ENCODE measurements at places on chromosomes 1 and 21.

- DNase-seq: no peak
Observed at GRCh38 chr1:70051926-70052325, 153.5 kb downstream of the LRRC40 start.

- no peak for DNase-seq
Observed at GRCh38 chr1:208013210-208013609, 102.3 kb upstream of the CD34 start.

- peak; percentile 7 for DNase-seq
Observed at GRCh38 chr1:78617615-78618026, 2.6 kb upstream of the IFI44L start.

- DNase-seq: no peak
Observed at GRCh38 chr1:158251163-158251562, 3.1 kb upstream of the CD1A start.

- DNase-seq: no peak
Observed at GRCh38 chr1:229874136-229874535, 192.9 kb upstream of the GALNT2 start.

DNA sequence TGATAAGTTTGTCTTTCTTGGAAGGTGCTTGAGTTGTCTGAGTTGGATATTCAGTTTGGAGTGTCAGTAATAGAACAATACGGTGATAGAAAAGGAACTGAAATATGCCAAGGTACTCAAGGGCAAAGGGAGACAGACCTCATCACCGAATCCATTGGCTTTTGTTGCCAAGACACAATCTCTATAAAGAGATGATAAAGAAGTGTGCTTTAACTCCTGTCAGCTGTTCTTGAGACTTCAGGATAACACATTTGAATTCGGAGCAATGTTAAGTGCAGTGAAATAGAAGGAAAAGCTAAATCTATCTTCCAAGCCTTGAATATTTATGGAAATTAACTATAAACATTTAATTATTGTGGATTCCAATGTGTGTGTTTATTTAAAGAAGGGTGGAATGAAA, 194.7 kb downstream of the DISC1 start:
- no peak for DNase-seq

- DNase-seq: no peak
Observed at GRCh38 chr1:161719325-161719611, 2.1 kb upstream of the FCRLB start.

DNA sequence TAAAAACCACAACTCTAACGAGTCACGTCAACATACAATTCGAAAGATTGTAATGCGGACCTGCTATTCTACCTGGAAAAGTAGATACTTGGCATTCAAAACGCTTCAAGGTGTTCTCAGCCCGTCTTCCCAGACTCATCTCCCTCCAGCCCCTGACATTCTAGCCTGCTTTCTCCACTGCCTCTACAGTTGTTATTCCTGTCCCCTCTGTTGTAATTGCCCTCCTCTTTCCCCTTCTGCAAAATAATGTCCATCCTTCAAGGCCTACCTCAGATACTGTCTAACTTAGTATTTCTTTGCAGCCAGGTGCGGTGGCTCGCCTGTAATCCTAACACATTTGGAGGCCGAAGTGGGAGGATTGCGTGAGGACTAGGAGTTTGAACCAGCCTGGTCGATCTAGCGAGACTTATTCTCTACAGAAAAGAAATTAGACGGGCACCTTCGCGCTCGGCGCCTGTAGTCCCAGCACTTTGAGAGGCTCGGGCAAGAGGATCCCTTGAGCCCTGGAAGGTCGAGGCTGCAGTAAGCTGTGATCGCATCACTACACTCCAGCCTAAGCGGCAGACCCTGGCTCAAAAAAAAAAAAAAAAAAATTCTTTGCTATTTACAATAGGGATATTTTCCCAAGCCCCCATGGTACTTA, 756 bp upstream of the RBM34 start:
- DNase-seq: no peak

DNA sequence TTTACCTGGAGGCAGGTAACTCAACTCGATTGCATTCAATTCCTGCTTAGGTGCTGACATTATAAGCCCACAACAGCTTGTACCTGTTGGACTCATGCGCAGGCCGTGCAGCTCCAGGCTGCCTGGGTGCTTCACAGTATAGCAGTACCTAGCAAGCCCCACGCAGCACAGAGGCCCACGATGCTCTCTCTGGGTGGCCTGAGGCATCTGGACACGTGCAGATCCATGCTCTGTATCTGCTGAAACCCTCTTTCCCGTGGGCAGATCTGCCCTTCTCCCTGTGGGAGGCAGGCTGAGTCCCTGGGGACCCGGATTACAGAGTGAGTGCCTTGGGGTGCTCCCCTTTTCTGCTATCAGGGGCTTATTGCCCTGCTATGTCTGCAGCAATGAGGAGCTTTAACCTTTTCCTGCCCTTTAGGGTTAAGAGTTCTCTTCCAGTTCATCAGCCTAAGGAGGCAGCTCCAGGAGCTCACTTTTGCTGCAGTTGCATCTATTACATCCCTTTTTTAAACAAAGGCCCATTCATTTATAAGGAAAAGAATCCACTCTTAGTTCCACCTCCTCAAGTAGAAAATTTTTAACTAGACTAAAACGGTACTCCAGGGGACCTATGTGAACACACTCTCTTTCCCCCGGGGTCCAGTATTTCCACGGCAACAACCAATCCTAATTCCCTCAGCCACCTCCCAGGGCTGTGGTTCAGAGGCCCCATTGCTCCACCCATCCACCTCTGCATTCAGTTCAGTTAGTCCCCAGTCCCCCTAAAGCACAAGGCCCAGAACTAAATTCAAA, 19.3 kb downstream of the ITPKB start:
- no peak for DNase-seq

GRCh38 chr1:32920833-32921232, 19.6 kb upstream of the TMEM54 start:
- no peak for DNase-seq

DNA sequence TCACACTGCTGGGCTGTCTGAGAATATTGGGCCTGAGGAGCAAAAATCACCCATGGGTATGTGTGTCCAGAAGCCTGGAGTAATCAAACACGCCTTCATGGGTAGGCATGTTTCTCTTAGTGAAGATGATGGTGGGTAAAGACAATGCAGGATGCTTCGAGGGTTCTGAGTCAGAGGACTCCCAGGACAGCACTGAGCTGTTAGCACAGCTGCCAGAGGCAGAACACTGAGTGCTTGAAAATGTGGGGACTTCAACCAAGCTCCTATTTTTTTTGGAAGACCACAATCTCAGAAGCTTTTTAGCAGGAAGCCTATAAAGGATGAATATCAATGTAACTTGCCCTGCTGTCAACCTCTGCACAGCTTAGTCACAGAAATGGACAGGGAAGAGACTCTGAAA, 7.9 kb upstream of the NT5C1A start:
- DNase-seq: no peak

DNA sequence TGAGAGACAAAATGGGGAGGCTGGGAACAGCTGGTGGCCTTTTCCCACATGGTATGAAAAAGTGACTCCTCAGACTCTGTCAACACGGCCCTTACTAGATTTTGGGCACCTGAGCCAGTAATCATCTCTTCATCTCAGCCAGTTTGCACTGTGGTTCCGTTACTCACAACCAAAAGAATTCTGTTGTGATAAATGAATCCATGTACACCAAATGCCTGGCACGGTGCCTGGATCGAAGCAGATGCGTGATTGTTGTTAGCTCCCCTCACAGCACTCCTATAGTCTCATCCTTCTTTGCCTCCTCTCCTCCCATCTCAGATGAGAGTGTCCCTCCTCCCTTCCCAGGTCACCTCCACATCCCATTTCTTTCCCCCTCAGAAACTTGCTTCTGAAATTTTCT, 57.9 kb upstream of the GJB5 start:
- no peak for DNase-seq

GRCh38 chr1:85359874-85360721, 83.7 kb upstream of the BCL10 start:
- no peak for DNase-seq

GRCh38 chr1:59020151-59020997, 236.5 kb upstream of the JUN start:
- peak; percentile 7 for DNase-seq

DNA sequence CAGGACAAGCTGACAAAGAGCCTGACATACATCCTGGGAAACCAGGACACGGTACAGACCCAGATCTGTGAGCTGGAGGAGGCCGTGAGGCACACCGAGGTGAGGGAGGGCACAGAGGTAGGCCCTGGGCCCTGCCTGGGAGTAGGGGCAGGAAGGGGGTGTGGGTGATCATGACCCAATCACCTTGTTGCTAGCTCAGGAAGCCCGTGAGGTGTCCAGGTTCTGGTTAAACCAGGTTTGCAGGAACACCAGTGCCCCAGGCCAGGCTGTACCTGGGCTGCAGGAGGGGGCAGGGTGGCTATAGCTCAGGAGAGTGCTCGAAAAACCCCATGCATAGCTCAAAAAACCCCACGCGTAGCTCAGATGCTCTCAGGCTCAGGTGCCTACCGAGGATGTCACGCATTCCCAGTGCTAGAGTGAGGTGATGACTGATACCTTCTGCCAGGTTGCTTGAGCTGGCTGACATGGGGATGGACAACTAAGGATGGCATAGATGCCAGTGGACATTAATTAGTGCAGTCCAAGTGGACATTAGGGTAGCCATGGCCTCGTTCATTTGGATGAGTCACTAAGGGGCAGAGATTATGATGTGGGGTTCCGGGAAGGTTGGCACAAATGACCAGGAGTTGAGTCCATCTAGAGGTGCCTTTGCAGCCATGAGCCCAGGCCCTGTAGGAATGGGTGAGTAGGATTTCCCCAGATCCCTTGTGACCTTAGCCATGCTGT, 3.7 kb downstream of the TRIM46 start:
- no peak for DNase-seq

- DNase-seq: no peak
Observed at GRCh38 chr1:247210062-247210375, 38.2 kb upstream of the ZNF124 start.

- DNase-seq: no peak
Observed at GRCh38 chr1:95169548-95169947, 52.4 kb downstream of the TLCD4 start.

- no peak for DNase-seq
Observed at GRCh38 chr1:42170779-42171621, 6.5 kb upstream of the GUCA2A start.

GRCh38 chr1:107776900-107777663, 187.9 kb downstream of the VAV3 start:
- no peak for DNase-seq

DNA sequence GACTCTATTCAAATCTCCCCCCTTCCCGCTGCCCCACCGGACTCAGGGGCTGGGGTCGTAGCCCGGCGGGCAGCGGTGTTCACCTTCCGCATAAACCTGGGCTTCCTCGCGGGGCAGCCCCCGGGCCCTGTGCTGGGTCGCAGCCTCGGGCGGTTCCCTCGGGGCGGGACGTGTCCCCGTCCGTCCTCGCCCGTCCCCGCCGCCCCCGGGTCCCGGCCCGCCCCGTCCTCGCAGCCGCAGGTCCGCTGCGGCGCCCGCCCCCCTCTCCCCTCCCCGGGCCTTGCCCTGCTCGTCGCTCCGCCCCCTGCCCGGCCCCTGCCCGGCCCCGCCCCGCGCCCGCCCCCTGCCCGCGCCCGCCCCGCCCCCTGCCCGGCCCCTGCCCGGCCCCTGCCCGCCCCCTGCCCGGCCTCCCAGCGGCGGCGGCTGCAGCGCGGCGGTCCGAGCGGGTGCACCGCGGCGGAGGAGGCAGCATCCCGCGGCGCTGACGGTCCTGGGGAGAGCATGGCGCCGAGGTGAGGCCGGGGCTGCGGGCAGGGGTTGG, at the start of gene COL18A1:
COL18A1 (plus strand) TSS at position 436 of the 541 bp plus-strand sequence; CDS start at position 502, 66 bp downstream.
- DNase-seq: no peak

GRCh38 chr1:34670982-34671381, 83.9 kb upstream of the GJB5 start:
- DNase-seq: no peak

- no peak for DNase-seq
Observed at GRCh38 chr1:166874464-166874863, 1.6 kb downstream of the TADA1 start.

GRCh38 chr1:246724731-246725095, 504 bp downstream of the SCCPDH start:
- DNase-seq: no peak

GRCh38 chr1:2542246-2542915, 12.3 kb upstream of the HES5 start:
- no peak for DNase-seq
